Large intestine (tissue), 12 donors: ENCODE measurements at places on chromosomes 16 and 17. TPM values are rescaled to one million over a fixed set of nuclear protein-coding genes. Genes with fewer than 3 reads are reported as not detected.
A peak's percentile ranks its signal among the peaks of the same experiment; 100 is the strongest.

GRCh38 chr16:89274561-89275283 lies 57.2 kb downstream of the ZNF778 start:
- no peaks in the 10 kb centered on the region for H3K27me3 ChIP-seq
- no peak overlapping the region for H3K4me3 ChIP-seq
- peaks cover 85% of the 10 kb centered on the region for H3K36me3 ChIP-seq
- DNase-seq: peak; percentile 69
- no peak overlapping the region for H3K27ac ChIP-seq
- no peaks in the 10 kb centered on the region for H3K4me1 ChIP-seq

Gene TEX14
- 0.33 TPM for polyA plus RNA-seq

- DNase-seq: no peak
- H3K27ac ChIP-seq: no peak overlapping the region
- no peak overlapping the region for H3K4me3 ChIP-seq
- H3K36me3 ChIP-seq: no peaks in the 10 kb centered on the region
These were observed 21.2 kb downstream of the CNGB1 start for GRCh38 chr16:57949595-57950238.

Gene BCO1
- 1.2 TPM for polyA plus RNA-seq
